Endothelial cell of umbilical vein (primary cell): ENCODE measurements at places on chromosomes 4 and X. TPM values are rescaled to one million over a fixed set of nuclear protein-coding genes. Genes with fewer than 3 reads are reported as not detected.

The UNC5C gene
- polyA plus RNA-seq: 0.32 and 0.44 TPM in 2 replicates

The POLA1 gene
- 1.2 and 1.8 TPM in 2 replicates for polyA plus RNA-seq

The SERPINA7 gene
- not detected in 2 replicates for polyA plus RNA-seq

The FHIP1A gene
- polyA plus RNA-seq: 0.13 and 0.19 TPM in 2 replicates

The COL25A1 gene
- polyA plus RNA-seq: 0.03 and 0.21 TPM in 2 replicates

The PRRG3 gene
- not detected in 2 replicates for polyA plus RNA-seq

The MTM1 gene
- 2.3 and 2.4 TPM in 2 replicates for polyA plus RNA-seq

The HPSE gene
- 3.5 and 3.7 TPM in 2 replicates for polyA plus RNA-seq

The CPLX1 gene
- polyA plus RNA-seq: 1.0 and 1.4 TPM in 2 replicates

The CT55 gene
- polyA plus RNA-seq: not detected in 2 replicates
